Umbilical cord (tissue), 2 donors: ENCODE measurements at places on chromosomes 7 and 10. TPM values are rescaled to one million over a fixed set of nuclear protein-coding genes. Genes with fewer than 3 reads are reported as not detected.

DNA sequence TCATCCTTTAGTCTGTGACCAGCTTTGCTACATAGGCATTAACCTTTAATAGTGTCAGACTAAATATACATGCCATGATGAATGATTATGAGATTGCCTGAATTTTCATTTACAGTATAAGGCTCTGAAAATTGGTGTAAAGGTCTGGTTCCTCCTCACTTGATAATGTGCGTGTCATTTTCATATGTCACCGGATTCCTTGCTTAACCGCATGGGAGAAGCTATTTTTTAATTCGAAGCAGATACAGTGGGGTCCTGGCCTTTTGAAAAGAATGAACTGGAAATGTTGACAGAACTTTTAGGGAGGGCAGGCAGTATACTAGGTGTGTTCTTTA lies 192.4 kb upstream of the SH2B2 start:
- DNase-seq = no peak

DNA sequence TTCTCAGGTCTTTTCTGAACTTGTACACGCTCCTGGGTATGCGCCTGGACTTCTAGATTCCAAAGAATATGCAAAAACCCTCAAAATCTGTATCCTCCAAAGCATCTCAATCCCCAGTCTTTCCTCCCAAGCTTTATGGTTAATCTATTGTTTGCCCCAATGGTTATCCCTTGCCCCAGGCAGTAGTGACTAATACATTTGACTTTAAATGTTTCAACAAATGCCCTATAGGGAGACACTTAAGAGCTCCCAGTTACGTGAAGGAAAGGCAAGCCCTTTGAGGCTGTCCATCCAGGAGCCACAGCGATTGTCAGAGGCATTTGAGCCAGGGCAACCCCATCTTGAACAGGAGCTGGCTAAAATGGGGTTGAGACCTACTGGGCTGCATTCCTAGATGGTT lies 12.7 kb upstream of the FOXL3 start:
- DNase-seq = no peak

- no peak for DNase-seq
Measured at GRCh38 chr7:157479326-157479725, 142.5 kb downstream of the DNAJB6 start.

DNA sequence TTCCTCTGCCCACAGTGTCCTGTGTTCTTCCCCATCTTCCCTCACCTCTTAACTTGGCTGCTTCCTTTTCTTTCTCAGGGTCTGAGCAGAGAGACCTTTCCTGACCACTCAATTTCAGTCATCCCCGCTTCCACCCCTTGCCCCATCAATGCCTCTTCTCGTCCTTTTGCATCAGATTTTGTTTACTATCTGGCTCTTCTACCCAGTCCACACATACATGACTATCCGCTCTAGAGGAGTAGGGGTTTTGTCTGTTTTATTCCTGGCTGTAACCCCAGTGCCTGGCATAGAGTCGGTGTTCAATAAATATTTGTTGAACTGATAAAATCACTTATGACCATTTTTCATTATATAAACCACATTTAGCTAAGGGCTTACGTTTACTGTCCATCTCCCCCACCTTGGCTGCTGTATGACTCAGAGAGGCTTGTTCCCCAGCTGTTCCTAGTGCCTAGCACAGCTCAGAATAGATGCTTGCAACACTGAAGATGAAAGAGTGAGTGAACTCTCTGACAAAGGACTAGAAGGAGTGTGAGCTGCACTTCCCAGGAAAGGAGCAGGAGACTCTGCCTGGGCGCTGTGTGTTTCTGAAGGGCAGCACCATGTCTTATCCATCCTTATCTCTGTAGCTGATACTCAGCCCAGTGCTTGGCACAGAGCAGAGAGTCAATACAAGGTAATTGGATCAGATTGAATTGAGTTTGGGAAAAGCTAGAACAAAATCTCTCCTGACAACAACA lies 21.9 kb downstream of the ARID5B start:
- DNase-seq = no peak

FAM25C gene
- not detected for total RNA-seq

GALNT17 gene
- total RNA-seq = 3.9 TPM
